ENCODE measurements at places on chromosomes 5 and 9.

- no peak for DNase-seq
These were observed 320.1 kb upstream of the TARS1 start for GRCh38 chr5:33120671-33121070.

DNA sequence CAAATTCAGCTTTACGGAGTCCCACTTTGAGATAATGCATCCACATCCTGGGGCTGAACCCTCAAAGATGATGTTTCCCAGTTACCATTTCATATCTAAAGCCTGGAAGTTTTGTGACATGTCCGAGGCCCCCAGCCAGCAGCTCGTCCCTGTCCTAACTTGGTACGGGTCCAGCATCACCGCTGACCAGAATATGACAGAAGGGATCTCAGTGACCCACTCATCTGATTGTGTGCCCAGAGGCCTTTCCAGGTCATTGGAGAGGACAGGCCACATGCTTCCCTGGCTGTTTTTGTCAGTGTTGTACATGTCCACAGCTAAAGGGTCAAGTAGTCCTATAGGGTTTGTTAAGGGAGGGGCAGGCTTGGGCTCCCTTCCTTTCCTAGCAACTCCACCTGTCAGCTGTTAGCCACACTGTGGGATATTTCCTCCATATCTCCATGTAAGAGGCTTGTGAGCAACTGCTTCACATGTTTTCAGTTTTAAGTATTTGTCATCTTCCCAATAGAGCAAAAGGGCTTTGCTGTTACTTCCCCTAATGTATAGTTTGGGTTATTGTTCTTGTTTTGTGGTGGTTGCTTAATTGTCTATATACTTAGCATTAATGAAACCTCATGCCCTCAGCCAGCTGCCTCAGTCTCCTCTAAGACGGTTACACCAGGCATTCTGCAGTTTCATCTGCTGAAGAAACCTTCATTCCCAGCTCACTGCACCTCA is 33.4 kb downstream of the SECISBP2 start:
- DNase-seq = no peak

- DNase-seq = no peak
These were observed 99.6 kb upstream of the TMEM161B start for GRCh38 chr5:88368201-88368600.

- DNase-seq = no peak
These were observed 81.3 kb upstream of the PRR16 start for GRCh38 chr5:120382833-120383232.

GRCh38 chr5:136235321-136235720 is 42.4 kb upstream of the SMIM32 start:
- DNase-seq = peak; percentile 94

DNA sequence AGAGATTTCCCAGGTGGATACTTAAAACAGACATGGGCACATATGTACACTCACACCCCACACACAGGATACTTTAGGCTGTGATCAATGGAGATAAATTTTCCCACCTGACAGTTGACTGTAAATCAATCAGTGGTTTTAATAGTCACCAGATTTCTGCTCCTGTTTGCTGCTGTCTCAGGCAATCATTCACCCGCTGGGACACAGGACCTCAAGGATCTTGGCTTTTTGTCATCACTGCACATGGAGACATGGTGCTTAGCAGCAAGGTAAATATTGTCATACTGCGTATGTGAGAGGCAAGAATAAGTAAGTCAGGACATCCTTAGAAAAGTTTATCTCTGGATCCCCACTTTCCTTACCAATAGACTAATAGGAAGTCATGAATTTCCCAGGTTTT is 60.8 kb upstream of the KLF9 start:
- DNase-seq = no peak

DNA sequence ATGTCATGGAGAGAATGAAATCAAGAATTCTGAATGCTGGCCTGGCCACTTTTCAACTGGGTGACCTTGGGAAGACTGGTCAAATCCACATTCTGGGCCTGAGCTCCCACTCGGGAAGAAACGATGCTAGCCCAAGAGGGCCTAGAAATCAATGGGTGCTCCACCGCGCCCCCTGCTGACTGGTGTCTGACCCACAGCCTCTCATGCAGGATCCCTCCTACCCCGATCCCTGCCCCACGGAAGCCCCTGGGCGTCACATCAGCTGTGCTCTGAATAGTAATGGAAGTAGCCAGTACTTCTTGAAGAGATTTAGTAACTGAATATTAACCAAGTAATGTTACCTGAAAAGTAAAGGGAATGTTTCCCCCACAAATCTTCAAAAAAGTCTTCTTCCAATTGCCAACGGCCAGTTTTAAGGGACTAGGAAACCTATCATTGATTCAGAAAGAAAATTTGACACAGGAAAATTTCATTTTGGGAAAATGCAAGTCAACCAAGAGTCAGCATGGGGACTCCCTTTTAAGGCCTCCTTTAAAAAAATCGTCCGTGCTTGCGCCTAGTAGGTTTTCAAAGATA is 43.9 kb downstream of the CRB2 start:
- no peak for DNase-seq

DNA sequence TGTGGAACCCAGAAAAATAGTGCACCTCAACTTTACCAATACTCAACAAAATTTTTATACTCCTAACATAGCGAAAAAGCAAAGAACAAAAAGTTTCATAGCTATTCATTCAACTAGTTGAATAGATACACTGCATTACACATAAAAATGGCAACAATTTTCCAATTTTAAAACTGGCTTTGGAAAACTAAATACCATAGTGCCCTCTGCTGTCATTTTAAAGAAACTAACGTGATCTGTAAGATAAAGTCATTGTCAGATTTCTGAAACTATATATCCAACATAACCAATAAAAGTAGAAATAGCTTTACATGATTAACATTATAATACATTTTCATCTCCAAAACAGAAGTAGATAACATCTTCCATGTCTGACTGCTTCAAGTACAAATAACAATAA is 31.6 kb downstream of the DTWD2 start:
- DNase-seq = no peak
